Caudate nucleus (tissue), 63 donors: ENCODE measurements at places on chromosomes 3 and 15.

DNA sequence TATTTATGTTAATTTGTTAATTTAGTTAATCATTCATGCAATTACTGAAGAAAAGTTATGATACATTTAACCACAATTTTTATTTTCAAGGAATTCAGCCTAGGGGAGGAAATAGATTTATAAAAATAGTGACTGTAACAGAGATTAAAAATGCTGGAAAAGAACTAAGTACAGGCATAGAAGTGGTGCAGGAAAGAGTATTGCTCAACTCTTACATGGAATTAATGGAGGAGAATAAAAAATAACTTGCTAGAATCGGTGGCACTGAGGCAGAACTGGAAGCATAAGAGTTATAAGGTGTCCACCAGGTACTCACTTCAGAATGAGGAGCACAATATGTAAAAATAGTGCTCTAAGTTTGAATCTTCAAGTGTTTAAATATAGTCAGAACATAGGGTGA is 13.5 kb upstream of the OR5AC2 start:
- no peak for DNase-seq

DNA sequence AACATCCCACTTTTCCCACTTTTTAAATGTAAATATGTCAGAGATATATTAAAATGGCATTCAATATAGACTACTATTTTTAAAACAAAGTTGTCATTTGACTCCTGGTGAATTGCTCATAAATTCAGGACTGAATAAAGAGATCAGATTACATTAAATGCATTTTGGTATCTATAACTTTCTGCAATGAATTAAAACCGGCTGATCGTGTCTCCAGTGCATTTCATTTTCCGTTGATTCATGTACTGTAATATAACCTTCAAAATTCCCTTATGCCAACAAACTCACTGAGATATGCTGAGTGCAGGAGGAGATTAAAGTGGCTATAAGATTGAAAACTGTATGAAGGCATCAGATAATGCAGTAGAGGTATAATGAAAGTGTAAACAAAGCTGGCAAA is 361.1 kb upstream of the CDIN1 start:
- no peak for DNase-seq

- DNase-seq, result no peak
Measured at GRCh38 chr3:105580296-105580965, 213.7 kb downstream of the ALCAM start.

GRCh38 chr3:43892061-43892460 is 201.3 kb downstream of the ABHD5 start:
- DNase-seq, result no peak
